ENCODE measurements at places on chromosomes 7 and 10. TPM values are rescaled to one million over a fixed set of nuclear protein-coding genes. Genes with fewer than 3 reads are reported as not detected.

PVRIG gene
- not detected for total RNA-seq

SFTPA1 gene
- total RNA-seq = not detected

PTPRN2 gene
- total RNA-seq = 0.23 TPM

SPDYE16 gene
- total RNA-seq = 3.6 TPM

GRCh38 chr7:90401989-90402388 lies 1.3 kb upstream of the CLDN12 start:
- no peak overlapping the region for H3K4me3 ChIP-seq
- H3K27ac ChIP-seq = no peak overlapping the region
- peaks cover 10% of the 10 kb centered on the region for H3K36me3 ChIP-seq
- H3K4me1 ChIP-seq = peaks cover 13% of the 10 kb centered on the region

GRCh38 chr7:88147949-88148348 lies 71.9 kb downstream of the SRI start:
- DNase-seq = no peak
- H3K4me1 ChIP-seq = no peaks in the 10 kb centered on the region
- H3K4me3 ChIP-seq = no peak overlapping the region

- no peak for DNase-seq
- H3K36me3 ChIP-seq = no peaks in the 10 kb centered on the region
- no peaks in the 10 kb centered on the region for H3K27me3 ChIP-seq
- H3K4me1 ChIP-seq = no peaks in the 10 kb centered on the region
- no peak overlapping the region for H3K27ac ChIP-seq
These were observed 28.6 kb upstream of the RHBDD2 start for GRCh38 chr7:75850235-75850634.

GRCh38 chr10:43226851-43227845 lies 39.7 kb downstream of the RASGEF1A start:
- peaks cover 51% of the 10 kb centered on the region for H3K27me3 ChIP-seq
- H3K4me1 ChIP-seq = peaks cover 20% of the 10 kb centered on the region
- H3K4me3 ChIP-seq = no peak overlapping the region
- H3K27ac ChIP-seq = no peak overlapping the region

GRCh38 chr7:10998996-10999757 lies 25.5 kb downstream of the PHF14 start:
- no peaks in the 10 kb centered on the region for H3K27me3 ChIP-seq
- DNase-seq = no peak
- H3K27ac ChIP-seq = no peak overlapping the region

- no peak overlapping the region for H3K4me3 ChIP-seq
- H3K36me3 ChIP-seq = peaks cover 3% of the 10 kb centered on the region
- H3K27ac ChIP-seq = no peak overlapping the region
- H3K27me3 ChIP-seq = no peaks in the 10 kb centered on the region
- no peak for DNase-seq
- H3K4me1 ChIP-seq = no peaks in the 10 kb centered on the region
These were observed 88.1 kb downstream of the ANKIB1 start for GRCh38 chr7:92333866-92334265.

MUC12 gene
- total RNA-seq = not detected

GRCh38 chr10:112176543-112176942 lies 7.0 kb downstream of the GPAM start:
- H3K4me1 ChIP-seq = no peaks in the 10 kb centered on the region
- peaks cover 68% of the 10 kb centered on the region for H3K36me3 ChIP-seq
- H3K27ac ChIP-seq = no peak overlapping the region
- no peaks in the 10 kb centered on the region for H3K27me3 ChIP-seq

DNA sequence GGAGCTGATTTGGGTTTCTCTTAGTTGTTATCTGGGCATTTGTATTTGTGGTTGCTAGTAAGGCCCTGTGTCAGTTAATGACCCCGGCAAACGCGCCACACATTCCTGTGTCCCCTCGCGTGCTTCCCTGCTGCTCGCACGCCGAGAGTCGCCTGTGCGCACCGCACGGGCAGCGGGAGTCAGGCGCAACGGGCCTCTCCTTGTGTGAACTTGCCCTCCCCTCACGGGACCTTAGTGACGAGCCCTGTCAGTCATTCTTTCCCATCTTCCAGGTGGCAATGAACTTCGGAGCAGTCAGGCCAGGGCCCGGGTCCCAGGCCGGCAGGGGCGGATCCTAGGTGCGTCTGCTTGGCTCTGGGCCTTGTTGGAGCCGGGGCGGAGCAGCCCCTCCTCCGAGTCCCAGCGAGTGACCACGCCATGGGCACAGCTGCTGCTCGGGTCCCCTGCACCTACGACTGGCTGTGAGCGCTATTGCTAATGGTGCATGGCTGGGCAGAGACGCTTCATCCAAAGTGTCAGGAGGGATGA lies 12.4 kb upstream of the PRKAR1B start:
- H3K27me3 ChIP-seq = no peaks in the 10 kb centered on the region
- peaks cover 35% of the 10 kb centered on the region for H3K36me3 ChIP-seq
- H3K27ac ChIP-seq = no peak overlapping the region
- H3K4me3 ChIP-seq = no peak overlapping the region
- no peak for DNase-seq

DNA sequence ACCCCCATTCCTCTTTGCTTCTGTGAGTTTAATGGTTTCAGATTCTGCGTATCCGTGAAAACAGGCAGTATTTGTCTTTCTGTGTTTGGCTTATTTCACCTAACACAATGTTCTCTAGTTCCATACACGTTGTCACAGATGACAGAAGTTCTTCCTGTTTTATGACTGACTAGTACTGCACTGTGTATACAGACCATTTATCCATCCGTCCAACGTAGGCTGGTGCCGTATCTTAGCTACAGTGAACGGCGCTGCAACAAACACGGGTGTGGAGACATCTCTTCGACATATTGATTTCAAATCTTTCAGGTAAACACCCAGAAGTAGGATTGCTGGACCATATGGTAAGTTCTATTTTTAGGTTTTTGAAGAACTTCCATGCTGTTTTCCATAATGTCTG lies 181.7 kb downstream of the PARD3 start:
- no peak overlapping the region for H3K27ac ChIP-seq
- H3K36me3 ChIP-seq = no peaks in the 10 kb centered on the region
- no peak for DNase-seq
- H3K27me3 ChIP-seq = no peaks in the 10 kb centered on the region

DNA sequence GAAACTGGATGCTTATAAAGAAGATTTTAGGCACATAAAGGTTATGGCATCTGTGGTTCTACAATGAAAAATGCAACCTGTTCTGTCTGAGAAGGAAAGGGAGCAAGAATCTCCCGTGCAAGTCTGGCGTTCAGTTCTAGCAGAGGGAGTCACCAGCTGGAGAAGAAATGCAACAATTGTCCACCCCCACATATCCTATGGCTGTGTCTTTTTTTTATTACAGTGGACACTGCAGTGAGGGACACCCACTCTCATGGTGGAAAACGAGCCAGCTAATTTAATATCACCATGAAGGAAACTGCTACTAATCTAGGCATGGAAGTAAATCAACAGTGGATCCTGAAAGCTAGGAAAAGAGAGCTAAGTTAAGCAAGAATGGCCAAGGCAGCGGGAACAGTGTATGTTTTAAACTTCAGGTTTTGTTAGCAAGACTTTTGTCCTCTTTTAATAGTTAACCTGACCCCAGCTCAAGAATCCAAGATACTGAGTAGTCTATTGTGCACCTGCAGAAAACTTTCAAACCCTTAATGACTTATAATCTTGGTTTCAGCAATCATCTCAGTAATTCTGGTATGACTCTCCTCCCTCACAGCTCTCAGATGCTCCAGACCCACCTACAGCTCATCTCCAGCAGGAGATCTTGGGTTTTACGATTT lies 149.3 kb downstream of the FGFR2 start:
- no peak overlapping the region for H3K4me3 ChIP-seq
- H3K27ac ChIP-seq = no peak overlapping the region
- no peaks in the 10 kb centered on the region for H3K27me3 ChIP-seq
- no peaks in the 10 kb centered on the region for H3K36me3 ChIP-seq
- H3K4me1 ChIP-seq = peaks cover 12% of the 10 kb centered on the region
